Dermis blood vessel endothelial cell (primary cell): ENCODE measurements at places on chromosomes 3 and 15. TPM values are rescaled to one million over a fixed set of nuclear protein-coding genes. Genes with fewer than 3 reads are reported as not detected.

DNA sequence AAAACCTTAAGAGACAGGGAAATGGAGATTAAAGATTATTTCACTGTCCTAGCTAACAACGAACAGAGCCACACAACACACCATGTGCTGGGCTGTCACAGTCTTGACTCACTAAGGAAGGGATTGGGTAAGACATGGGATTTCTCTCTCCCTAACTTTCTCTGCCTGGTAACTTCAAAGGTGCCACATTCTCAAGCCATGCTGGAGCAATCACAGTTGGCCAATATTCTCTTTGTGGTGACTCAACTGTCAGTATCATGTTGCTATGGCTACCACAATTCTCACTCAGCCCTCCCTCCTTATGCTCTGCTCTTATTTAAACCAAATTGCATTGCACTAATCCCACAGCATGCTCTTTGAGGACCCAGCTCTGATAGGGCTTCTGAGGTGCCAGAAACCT, 74.0 kb downstream of the OXNAD1 start:
- DNase-seq = peak; percentile 53

DNA sequence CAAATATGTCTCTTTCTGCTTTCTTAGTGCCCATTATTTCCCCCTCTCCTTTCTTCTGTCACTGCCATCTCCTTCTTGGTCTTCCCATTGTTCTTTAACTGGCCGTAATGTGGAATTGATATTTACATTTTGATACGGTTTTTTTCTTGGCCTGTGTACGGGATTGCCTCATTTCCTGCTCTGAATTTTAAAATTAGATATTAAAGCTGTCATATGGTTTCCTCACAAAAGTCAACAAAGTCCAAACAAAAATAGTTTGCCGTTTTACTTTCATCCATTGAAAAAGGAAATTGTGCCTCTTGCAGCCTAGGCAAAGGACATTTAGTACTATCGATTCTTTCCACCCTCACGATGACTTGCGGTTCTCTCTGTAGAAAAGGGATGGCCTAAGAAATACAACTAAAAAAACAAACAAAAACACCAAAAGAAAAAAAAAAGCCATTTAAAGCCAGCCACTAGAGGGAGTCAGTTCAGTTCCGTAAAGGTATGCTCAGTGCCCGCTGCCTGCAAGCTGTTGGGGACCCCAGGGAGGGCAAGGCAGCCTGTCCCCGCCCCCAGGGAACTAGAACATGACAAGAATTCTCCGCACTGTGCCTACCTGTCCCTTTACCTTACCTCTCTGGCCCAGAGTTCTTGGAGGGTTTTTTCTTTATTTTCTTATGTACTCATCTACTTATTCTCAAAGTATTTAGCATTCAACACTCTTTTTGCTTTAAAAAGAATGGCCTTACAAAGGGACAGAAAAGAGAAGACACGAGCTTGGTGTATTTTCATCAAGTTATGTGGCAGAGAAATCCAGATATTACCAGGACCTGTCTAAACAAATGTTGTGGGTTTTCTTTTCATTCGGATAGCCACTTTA, 30.0 kb upstream of the NR2E3 start:
- DNase-seq = peak; percentile 86

DNA sequence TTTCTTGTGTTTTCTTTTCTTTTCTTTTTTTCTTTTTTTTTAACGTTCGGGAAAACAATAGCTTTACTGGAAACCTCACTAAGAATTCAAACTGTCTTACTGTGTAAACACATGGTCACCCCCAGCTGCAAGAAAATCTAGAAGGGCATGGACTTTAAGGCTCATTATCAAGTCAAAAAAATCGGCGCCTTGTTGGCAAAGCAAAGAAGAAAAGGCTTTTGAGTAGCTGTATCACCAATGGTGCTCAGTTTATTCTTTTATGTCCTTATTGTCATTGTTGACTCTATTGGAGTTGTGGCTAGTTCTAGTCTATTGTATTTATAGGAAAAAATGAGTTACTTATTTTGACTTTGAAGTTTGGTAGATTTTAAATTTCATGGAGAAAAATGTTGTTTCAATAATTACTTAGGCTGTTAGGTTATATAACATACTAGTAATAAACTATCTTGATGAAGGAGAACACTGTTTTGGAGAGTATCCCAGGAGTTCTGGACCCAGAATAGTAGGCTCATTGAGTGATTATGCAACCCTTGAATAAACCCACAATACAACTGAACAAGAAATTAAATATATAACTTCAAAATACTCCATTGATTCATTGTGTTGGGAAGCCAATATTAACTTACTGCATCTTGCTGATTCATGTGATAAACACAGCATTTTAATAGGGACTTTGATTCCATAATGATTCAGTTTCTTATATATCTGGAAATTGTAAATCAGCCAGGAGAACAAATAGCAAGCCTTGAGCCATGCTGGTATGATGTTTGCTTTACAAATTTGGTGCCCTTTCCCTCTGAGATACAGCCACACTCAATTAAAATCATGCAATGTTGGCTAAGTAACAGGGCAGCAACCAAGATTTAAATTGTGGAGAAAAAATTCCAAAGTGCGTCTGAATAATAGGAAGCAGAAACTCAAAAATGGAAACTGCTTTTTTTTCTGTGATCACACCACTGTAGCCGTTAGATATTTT, 27.8 kb upstream of the GOLIM4 start:
- DNase-seq = no peak

The HEG1 gene
- total RNA-seq = 55.6 and 103 TPM in 2 replicates

- DNase-seq = no peak
Observed at GRCh38 chr3:153305189-153305588, 143.2 kb downstream of the RAP2B start.

GRCh38 chr3:51245867-51246266, 139.2 kb upstream of the MANF start:
- no peak for DNase-seq

- DNase-seq = no peak
Observed at GRCh38 chr3:47892286-47893040, 89.5 kb downstream of the DHX30 start.

DNA sequence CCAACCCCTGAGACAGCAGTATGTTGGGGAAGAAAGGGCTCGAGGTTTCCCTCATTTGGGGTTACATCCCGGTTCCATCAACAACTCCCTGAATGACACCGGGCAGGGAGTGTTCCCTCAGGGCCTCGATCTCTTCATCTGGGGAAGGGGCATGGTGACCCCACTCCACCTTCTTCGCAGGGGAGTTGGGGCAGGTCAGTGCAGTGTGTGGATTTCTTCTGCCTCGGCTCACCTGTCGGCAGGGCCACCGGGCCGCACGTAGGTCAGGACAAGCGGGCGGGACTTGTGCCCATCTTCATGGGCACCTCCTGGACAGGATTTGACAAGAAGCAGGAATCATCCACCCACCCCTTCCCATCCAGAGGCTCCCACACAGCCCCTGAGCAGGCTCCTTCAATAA, 17.4 kb downstream of the GRIP2 start:
- no peak for DNase-seq

The KLF15 gene
- total RNA-seq = 4.0 and 5.6 TPM in 2 replicates

- no peak for DNase-seq
Observed at GRCh38 chr3:138593488-138594149, 441 bp downstream of the CEP70 start.

- peak; percentile 70 for DNase-seq
Observed at GRCh38 chr3:156674911-156675829, 780 bp downstream of the TIPARP start.
